ENCODE measurements at places on chromosomes 1 and 21.

DNA sequence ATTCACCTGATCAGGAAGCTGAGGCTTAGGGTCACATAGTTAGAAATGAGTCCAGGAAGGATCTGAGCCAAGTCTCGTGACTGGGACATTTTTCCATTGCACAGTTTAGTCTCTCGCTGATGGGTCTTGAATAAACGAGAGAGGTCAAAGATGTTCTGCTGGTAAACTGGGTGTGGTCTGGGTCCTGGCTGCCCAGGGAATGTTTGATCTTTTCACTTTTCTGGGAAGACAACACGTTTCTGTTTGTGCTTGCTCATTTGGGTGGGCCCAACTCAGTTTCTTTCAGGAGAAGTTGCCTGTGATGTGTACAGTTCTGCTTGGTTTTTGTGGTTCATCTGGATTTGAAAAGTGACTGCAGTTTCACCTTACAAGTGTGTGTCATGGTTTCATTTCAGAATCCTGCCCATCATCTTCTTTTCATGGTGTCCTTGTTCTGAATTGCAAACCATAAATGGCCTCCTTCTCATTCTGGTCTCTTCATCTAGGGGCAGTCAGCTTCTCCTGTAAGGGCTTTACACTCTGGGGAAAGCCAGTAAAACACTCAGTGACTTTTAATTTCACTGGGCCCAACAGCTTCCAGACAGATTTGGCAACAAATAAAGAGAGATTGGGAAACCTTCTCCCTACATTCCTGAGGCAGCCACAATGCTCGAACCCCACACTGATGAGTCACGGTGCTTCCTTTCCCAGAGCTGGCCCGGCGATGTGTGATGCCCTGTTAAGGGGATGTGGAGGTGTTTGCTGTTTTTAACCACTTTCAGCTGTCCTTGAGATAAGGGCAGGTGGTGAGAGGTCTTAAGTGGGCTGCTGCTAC, 7.2 kb upstream of the TACSTD2 start:
- no peak for DNase-seq

DNA sequence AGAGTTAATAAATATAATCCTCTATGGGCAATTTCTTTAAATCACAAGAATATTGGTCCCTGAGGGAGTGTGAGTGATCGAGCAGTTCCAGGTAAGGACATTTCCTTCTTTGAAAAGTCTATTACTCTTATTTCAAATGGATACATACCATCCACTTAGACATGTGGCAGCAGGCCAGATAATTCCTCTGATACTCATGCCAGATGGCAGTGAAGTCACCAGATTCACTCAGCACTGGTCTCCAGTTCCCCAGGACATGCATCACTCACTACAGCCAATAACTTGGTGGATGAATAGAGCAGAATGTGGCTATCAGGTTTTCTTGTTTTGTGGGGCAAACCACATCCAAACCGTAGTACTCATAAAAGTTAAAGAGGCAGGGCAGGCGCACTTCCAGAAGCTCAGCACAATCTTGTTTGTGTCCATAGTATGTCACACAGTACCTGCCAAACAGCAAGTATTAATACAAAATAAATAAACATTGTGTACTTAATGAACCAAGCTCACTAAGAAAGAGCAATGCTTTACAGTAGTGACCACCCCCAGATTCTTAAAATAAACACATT, 74.2 kb upstream of the CD53 start:
- DNase-seq: no peak

- no peak for DNase-seq
Observed at GRCh38 chr21:15701830-15702229, 28.0 kb upstream of the USP25 start.

GRCh38 chr1:6025269-6026094, 20.2 kb upstream of the KCNAB2 start:
- no peak for DNase-seq

DNA sequence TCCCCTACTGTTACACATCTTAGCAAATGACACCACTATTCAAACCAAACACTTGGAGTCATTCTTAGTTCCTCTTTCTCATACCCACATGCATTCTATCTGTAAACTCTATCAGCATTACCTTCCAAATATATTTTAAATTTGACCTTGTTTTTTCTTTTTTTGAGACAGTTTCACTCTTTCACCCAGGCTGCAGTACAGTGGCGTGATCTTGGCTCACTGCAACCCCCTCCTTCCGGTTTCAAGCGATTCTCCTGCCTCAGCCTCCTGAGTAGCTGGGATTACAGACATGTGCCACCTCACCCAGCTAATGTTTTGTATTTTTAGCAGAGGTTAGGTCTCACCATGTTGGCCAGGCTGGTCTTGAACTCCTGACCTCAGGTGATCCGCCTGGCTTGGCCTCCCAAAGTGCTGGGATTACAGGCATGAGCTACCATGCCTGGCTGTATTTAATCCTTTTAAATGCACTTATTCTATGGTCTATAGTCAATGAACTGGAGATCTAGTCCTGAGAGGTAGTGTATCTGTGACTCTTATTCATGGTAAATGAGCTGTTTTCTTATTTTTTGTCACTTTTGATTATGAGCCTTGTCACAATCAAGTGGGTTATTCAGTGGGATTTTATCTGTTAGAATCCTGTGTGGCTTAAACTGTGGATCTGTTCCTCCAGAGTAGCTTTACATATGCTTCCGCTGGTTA, 73.1 kb downstream of the GATAD2B start:
- DNase-seq: peak; percentile 16

DNA sequence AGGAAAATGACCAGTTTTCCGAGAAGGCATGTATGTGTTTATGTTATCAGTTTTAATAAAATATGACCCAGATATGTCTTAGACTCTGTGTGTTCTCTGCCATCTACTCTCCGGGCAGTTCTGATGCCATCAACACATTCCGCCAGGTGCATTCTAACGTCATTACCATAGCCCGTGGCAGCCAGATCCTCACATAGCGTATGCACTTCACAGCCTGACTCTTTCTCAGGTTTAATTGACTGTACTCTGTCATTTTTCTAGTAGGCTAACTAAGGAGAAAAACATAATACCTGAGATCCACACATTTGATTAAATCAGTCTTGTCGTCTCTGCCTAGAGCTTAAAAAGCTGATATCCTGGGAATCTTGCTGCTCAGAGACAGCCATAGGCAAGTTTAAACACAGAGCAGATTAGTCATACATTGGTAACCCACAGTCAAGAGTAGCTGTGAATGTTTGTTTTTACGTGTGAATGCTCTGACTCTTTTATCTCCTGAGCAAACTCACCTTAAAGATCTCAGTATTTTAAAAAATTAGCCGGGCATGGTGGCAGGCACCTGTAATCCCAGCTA, 175.9 kb downstream of the GREM2 start:
- no peak for DNase-seq

Measured in GM19239 (cell line).